ENCODE measurements at places on chromosomes 13 and 19.

DNA sequence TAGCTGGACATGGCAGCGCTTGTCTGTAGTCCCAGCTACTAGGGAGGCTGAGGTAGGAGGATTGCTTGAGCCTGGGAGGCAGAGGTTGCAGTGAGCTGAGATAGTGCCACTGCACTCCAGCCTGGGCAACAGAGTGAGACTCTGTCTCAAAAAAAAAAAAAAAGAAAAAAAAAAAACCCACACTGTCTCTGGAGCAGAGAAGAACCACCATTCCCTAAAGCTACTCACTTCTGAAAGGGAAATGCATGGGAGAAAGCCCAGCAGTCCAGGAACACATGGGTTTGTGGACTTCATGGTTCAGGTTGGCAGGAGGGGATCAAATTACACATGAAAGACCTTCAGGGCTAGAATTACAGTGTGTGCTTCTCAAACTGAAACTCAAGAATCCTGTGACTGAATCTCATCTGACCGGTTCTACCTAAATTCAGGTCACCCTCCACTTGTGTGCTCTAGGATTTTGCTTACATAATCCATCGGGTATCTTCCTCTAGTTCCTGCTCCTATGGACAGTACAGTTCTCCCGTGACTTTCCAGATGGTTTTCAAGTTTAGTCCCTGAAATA, 30.2 kb upstream of the CPB2 start:
- no peak for DNase-seq

- peak; percentile 41 for DNase-seq
Observed at GRCh38 chr19:30666301-30666803, 294.2 kb downstream of the ZNF536 start.

DNA sequence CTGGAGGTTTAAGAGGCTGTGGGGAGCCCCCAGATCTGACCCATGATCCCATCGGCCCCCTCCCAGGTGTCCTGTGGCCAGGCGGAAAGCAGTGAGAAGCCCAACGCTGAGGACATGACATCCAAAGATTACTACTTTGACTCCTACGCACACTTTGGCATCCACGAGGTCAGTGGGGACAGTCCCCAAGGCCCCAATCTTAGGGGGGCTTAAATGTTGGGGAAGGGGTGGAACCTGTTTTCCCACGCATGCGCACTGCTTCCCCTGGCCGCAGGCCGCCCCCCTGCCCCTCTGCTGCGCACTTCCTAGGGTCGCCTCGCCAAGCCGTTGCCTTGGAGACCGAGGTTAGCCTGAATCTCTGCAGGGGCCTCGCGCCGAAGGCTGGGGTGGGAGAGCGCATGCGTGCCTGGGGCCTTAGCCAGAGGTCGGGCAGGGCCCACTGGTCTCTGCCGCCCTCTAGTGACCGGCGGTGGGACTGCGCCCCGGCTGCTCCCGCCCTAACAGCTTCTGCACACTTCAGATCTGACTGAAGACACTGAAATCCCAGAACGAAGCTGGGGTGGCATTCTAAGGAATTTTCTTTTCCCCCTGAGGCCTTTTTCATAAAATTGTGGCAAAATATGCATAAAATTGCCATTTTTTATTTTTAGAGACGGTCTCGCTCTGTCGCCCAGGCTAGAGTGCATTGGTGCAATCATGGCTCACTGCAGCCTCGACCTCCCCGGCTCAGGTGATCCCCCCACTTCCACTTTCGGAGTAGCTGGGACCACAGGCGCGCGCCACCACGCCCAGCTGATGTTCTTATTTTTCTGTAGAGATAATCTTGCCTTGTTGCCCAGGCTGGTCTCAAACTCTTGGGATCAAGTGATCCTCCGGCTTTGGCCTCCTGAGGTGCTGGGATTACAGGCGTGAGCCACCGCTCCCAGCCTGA, 3.6 kb downstream of the PRMT1 start:
- DNase-seq, result peak; percentile 99

GRCh38 chr13:99590519-99591011, 89.3 kb downstream of the TM9SF2 start:
- DNase-seq, result no peak

DNA sequence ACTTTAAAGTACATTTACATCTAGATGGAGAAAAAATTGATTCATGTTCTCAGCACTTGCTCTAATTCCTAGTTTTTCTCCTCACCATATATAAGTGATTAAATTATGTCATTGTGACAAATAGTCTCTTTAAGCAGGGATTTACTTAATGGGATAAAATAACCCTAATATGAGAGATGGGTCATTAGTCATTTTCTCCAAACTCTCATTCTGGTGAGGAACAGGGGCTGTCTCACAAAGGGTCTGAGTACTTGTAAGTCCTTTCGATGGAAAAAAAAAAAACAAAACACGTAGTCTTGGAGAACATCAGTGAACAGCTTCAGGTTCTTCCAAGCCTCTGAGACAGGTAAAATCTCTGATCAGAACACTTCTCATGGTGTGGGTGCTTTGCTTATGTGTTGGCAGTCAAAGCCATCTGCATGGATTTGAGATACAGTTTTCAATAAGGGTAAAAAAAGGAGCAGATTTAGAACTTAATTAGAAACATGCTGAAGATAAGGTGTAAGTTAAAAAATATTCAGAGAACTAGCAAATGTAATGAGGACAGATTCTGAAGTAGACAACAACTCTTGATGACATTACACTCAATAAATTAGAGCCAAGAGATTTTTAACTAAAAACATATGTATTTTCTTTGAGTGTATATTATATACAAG, 1668.9 kb upstream of the MIR17HG start:
- no peak for DNase-seq

DNA sequence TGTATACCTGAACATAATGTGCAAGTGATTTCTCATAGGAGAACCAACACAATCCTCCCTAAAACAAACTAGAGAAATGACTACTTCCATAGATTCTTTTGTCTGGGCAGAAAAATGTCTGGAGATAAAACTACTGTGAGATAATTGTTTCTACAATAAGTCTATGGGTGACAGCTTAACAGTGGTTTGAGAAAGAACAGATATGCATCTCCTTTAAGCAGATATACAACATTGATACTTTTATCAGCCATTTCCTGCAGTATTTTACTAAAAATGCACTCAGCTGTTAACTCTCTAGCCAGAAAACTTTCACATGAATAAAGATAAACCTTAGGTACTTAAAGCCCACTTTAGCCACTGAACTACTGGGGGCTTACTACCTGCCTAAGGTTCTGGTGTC, 1132.4 kb downstream of the EFNB2 start:
- DNase-seq, result no peak

DNA sequence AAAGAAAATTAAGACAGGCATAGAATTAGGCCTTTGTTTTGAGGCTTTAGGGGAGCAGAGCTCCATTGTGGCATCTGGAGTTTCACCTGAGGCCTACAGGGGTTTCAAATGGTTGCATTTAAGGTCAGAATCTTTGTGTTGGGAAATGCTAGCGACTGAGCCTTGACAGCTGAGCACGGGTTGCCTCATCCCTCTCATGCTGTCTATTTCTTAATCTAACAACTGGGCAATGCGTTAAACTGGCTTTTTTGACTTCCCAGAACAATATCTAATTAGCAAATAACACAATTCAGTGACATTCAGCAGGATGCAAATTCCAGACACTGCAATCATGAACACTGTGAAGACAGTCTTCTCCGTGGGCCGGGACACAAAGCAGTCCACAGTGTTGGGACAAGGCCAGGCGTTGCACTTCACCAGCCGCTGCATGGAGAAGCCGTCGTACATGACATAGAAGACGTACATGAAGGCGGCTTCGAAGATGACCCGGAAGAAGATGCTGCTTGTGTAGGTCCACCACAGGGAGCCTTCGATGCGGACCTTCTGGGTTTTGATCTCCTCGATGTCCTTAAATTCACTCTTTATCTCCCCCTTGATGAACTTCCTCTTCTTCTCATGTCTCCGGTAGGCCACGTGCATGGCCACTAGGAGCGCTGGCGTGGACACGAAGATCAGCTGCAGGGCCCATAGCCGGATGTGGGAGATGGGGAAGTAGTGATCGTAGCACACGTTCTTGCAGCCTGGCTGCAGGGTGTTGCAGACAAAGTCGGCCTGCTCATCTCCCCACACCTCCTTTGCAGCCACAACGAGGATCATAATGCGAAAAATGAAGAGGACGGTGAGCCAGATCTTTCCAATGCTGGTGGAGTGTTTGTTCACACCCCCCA, 3.8 kb downstream of the GJB2 start:
- DNase-seq, result no peak

- DNase-seq, result no peak
Observed at GRCh38 chr13:44425815-44426078, 52.1 kb downstream of the SERP2 start.

- DNase-seq, result no peak
Observed at GRCh38 chr13:46345866-46346265, 41.2 kb downstream of the RUBCNL start.

All from stimulated activated CD4-positive, alpha-beta T cell treated with anti-CD3 and anti-CD28 coated beads, Interleukin-2, amount 100 ng/mL, for 48 hours (primary cell).